ENCODE measurements at places on chromosomes 7 and 10.

DNA sequence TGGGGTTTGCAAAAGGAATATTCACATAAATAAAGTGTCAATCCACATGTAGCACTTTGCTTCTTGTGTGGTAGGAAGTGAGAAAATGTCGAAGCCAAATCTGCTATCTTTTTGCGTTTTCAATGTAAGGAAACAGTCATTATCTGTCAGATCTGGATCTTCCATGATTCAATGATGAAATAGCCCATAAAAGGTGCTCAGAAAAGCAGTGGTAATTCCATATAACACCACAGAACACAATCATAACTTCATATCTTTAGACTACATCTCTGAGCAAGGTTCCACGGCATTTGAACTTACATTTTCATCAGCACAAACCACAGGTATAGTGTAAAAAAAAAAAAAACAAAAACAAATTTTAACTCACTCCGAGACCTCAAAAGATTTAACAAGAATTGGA is 39.9 kb upstream of the EGR2 start:
- DNase-seq: no peak

DNA sequence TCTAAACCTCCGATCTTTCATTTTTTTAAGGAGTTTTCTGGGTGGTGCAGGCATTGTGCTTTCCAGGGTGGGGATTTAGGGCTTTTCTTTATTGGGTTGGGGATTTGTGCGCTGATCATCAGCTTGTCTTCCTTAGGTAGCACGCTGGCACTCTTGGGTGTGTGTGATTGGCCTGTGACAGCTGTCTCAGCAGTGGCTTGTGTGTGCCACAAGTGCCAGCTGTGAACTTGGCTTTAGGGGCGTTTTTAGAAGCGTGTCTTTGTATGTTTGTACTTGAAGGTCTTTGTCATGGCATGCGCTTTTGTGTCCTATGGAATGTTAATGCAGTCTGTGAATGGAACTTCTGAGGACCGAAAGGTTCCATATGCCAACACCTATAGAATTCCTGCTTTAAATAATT is 788 bp downstream of the AKAP9 start:
- peak; percentile 41 for DNase-seq

- no peak for DNase-seq
Observed at GRCh38 chr7:29309041-29309854, 114.7 kb downstream of the CHN2 start.

GRCh38 chr7:158977981-158978380 is 121.6 kb downstream of the DYNC2I1 start:
- DNase-seq: no peak

- DNase-seq: no peak
Observed at GRCh38 chr10:27482984-27483956, 20.8 kb upstream of the RAB18 start.
